ENCODE measurements at places on chromosomes 4 and X.

DNA sequence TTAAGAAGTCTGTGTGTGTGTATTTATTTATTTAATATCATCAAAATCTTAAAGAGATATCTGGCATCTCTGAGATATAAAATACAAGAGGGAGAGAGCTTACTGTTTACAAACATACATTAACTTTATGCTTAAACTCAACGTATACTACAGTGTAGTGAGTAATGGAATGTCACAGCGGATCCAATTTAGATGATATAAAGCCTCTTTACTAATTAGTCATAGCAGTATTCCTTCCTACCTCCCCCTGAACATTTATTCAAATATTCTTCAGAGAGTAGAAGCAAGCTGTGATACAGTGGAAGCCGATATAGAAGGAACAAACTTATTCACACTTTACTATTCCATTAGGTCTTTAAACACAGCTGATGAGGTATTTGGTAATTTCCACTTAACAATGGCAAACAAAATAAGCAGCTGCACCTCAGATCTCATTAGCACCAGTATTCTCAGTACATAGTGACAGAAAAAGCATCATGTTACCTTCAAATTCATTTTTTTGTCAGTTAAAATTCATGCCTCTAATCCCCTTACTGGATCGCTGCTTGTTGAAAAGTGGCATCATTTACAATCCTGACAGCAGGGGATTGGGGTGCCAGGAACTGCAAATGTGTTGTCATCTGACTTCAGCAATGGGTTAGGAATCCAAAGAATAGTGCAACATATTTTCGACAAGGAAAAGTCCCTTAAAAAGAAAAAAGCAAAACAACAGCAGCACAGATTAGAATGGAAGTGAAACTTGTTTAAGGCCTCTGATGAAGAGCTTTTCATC is 658.7 kb upstream of the EPHA5 start:
- DNase-seq, result no peak

- no peak for DNase-seq
Observed at GRCh38 chr4:120431180-120431579, 364.5 kb upstream of the MAD2L1 start.

DNA sequence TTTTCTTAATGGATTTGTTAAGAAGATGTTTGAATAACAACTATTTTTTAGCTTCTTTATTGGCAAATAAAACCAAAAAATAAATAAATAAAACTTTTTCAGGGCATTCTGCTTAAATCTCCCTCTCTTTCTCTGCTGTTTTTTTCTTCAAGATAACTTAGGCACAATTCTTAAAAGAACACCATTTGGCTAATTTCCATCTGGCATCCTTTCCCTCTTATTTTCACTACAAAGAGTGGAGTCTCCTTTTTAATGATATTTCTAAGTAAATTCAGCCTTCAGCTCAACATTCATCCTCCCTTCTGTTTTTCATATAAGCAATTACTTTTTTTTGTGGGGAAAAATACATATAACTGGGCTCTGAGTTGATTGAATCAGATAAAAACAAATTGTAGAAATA is 88.1 kb downstream of the PCDH7 start:
- no peak for DNase-seq

- DNase-seq, result no peak
Observed at GRCh38 chrX:11525685-11526084, 140.0 kb downstream of the ARHGAP6 start.

Data from caudate nucleus (tissue), 63 donors.